GM23338 (cell line): ENCODE measurements at places on chromosomes 2 and 18. TPM values are rescaled to one million over a fixed set of nuclear protein-coding genes. Genes with fewer than 3 reads are reported as not detected.

Gene NT5C1B
- not detected in 2 replicates for polyA plus RNA-seq

Gene TBR1
- polyA plus RNA-seq = not detected in 2 replicates

Gene WDPCP
- polyA plus RNA-seq = 8.8 and 10.7 TPM in 2 replicates

Gene EFEMP1
- 9.1 and 12.6 TPM in 2 replicates for polyA plus RNA-seq

Gene ALLC
- not detected in 2 replicates for polyA plus RNA-seq
